ENCODE measurements at places on chromosomes 6 and 20.

GRCh38 chr6:28789553-28790083 is 134.2 kb downstream of the TRIM27 start:
- no peak for DNase-seq

DNA sequence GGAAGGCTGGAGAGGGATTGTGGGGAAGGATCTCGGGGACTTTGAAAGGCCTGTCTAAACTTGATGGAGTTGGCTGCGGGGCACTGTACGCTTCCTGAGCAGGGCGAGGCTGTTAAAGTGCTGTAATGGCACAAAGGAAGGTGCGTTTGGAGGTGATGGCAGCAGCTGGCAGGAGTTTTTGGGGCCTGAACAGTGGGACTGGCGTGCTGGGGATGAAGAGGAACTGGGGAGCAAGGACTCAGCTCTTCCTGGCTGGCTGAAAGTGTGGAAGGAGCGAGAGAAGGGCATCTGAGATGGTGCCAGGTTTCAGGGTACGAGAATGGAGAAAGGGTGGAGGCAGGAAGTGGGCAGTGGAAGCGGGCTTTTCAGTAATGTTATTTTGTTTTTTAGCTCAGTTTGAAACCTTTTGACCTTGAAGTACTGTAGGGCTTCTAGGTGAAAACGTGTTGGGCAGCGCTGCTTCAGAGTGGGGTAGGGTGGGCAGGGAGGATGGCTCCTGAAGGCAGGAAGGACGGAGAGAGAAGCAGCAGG is 8.0 kb downstream of the TMEM181 start:
- DNase-seq = no peak

DNA sequence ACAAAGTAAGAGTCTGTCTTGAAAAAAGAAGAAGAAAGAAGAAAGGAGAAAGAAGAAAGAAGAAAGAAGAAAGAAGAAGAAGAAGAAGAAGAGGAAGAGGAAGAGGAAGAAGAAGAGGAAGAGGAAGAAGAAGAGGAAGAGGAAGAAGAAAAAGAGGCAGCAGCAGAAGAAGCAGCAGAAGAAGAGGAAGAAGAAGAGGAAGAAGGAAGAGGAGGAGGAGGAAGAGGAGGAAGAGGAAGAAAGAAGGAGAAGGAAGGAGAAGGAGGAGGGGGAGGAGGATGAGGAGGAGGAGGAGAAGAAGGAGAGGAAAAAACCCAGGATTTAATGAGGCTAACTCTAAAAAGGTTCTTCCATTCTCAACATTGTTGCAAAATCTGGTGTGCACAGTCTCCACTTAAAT is 95.4 kb upstream of the PDE10A start:
- no peak for DNase-seq

DNA sequence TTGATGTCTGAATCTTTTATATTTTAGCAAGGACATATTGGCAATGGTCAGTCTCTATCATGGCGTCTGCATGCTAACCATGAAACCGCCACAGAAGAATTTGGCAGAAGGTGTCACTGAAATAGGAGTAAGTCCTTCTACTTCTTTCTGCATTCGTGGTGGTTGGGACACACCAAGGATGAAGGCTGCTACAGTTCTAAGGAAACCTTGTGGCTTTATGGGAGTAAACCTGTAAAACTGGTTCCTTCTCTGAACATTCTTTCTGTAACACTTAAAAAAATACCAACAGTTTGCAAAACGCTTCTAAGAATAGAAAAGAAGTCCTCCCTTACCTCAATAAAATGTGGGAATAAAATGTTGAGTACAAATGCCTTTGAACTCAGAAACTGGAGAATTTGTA is 195.3 kb downstream of the SLC24A3 start:
- no peak for DNase-seq

GRCh38 chr6:100892693-100893092 is 11.6 kb upstream of the ASCC3 start:
- no peak for DNase-seq

DNA sequence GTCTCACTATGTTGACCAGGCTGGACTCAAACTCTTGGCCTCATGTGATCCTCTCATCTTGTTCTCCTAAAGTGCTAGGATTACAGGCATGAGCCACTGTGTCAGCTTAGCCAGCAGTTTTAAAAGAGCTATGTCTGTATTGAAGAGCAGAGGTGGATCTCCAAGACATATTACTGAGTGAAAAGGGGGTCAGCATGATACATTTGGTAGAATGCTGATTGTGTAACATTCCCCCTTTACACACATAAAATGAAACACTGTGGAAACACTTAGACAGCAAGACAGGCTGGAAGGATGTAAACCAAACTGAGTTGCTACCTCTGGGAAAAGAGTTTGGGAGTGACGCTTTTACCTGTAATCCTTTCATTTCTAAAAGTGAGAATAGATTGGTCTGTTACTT is 1.7 kb upstream of the RIPOR3 start:
- no peak for DNase-seq

DNA sequence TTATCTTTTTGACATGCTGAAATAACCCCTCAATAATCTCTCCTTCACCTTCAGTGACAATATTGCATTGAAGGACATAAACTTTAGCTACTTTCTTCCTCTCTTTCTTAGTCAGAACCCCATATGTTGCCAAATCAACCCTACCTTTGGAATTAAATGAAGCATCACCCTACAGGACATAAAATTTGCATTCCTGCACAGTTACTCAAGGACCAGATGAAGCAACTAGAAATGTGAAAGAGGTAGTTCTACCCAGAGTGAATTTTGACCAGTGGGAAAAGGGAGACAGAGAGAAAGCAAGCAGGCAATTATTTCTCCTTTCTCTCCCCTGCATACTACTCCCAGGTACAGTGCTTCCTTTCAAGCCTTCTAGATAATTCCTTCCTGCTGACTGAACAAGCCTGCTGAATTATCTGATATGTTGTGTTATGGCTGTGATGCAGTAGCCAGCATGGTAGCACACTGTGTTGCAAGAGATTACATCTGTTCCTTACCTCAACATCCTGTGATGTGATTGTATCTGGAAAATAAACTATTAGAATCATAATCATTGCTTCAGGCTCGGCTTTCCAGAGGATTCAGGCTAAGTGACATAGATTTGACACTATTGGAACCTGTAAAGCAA is 16.6 kb downstream of the TENT5A start:
- no peak for DNase-seq

All from NCI-H510A (cell line).